Spinal cord (tissue), 10 donors: ENCODE measurements at places on chromosomes 6 and 20.

GRCh38 chr6:48213076-48213788 lies 102.2 kb upstream of the PTCHD4 start:
- no peaks in the 10 kb centered on the region for H3K36me3 ChIP-seq
- H3K27me3 ChIP-seq, result no peaks in the 10 kb centered on the region
- H3K27ac ChIP-seq, result no peak overlapping the region
- H3K4me3 ChIP-seq, result no peak overlapping the region

GRCh38 chr6:10485406-10485805 lies 35.7 kb upstream of the GCNT2 start:
- H3K27ac ChIP-seq, result no peak overlapping the region
- no peaks in the 10 kb centered on the region for H3K36me3 ChIP-seq
- peaks cover 9% of the 10 kb centered on the region for H3K27me3 ChIP-seq
- DNase-seq, result peak; percentile 25
- no peak overlapping the region for H3K4me3 ChIP-seq

- peak overlapping the region; percentile 25 for H3K27ac ChIP-seq
- no peaks in the 10 kb centered on the region for H3K27me3 ChIP-seq
- peaks cover 38% of the 10 kb centered on the region for H3K36me3 ChIP-seq
Measured at GRCh38 chr6:160035241-160035640, 66.4 kb downstream of the IGF2R start.

DNA sequence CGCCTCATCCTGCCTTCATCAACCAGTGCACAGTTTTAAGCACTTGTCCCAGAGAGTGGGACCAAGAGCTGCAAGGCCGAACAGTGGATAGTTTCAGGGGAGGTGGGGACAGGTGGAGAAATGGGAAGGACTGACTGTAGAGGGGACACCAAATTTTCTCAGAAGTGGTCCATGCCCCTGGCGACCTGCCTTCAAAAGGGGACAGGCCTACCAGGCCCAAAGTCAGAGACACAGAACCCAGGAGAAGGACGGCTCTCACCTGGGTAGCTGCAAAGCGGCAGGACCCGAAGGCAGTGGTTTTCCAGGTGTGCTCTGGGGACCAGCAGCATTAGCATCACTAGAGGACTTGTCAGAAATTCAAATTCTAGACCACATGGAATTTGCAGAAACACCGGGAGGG lies 5.8 kb downstream of the TFEB start:
- H3K36me3 ChIP-seq, result peaks cover 7% of the 10 kb centered on the region
- H3K27me3 ChIP-seq, result peaks cover 3% of the 10 kb centered on the region
- peaks cover 40% of the 10 kb centered on the region for H3K4me1 ChIP-seq
- H3K4me3 ChIP-seq, result no peak overlapping the region
- DNase-seq, result no peak

DNA sequence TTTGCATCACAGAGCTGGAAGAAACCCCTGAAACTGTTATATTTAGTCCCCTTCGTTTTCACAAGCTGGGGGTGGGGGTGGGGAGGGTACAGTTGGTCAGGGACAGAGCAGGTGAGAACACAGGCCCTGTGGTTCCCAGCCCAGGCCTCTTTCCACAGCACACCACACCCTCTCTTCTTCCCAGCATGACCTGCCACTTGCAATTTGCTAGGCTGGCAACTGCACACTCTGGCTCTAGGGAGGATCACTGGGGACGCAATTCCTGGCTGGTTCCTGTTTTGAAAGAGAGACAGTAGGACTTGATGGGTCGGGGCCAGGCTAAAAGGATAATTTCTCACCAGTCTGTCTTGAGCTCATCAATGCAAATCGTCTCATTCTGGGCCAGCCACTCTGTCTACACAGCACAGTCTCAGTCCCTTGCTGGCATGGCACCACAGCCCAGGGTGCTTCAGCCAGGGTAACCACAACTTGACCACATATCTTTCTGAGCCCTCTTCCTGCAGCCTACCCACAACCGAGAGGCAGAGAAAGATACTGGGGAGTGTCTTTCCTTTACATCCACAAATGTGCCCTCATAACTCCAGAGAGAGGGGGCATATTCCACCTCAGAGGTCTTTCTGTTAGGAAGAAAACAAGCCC lies 41.7 kb upstream of the EMILIN3 start:
- H3K27me3 ChIP-seq, result no peaks in the 10 kb centered on the region
- DNase-seq, result no peak
- H3K4me1 ChIP-seq, result peaks cover 37% of the 10 kb centered on the region
- no peak overlapping the region for H3K27ac ChIP-seq
